ENCODE measurements at places on chromosomes 7 and 10.
A peak's percentile ranks its signal among the peaks of the same experiment; 100 is the strongest.

GRCh38 chr7:50292763-50293162 lies 11.8 kb upstream of the IKZF1 start:
- no peak for DNase-seq

GRCh38 chr10:80410578-80411145 lies 2.3 kb downstream of the PRXL2A start:
- DNase-seq, result no peak

- no peak for DNase-seq
These were observed 148.9 kb upstream of the CDK1 start for GRCh38 chr10:60629332-60629731.

GRCh38 chr10:63884426-63884825 lies 363.2 kb downstream of the REEP3 start:
- no peak for DNase-seq

DNA sequence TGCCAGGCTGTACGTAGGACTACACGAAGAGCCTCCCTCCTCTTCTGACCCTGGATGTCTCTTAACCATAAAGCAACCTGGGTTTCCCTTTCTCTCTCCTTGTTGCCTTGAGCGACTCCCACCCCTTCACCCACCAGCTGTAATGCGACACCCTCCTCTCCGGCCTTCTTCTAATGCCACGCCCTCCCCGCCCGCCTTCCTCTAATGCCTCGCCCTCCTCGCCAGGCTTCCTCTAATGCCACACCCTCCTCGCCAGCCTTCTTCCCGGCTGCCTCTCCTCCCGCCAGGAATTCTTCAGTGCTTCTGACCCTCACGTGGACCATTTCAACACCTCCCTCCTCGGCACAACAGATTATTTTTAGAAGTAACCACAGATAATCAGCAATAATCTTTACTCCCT lies 348.5 kb upstream of the SHH start:
- no peak for DNase-seq

GRCh38 chr10:101617102-101617823 lies 29.1 kb downstream of the DPCD start:
- DNase-seq, result no peak

DNA sequence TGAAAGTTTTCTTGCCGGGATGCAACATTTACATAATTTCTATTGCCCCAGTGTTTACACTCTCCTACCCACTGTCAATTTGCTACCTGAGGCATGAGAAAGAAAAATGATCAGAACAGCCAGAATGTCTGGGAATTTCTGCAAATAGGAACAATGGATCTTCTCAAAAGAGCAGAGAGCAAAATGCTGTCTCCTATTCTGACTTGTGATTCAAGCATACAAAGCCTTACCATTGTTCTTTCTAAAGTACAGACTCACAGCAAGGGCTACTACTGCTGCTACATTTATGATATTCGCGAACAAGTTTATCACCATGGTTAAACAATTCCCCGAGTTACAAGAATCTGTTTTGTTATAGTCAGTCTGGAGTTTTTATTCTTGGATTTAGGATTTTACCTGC lies 329.9 kb upstream of the CELF2 start:
- DNase-seq, result peak; percentile 10

DNA sequence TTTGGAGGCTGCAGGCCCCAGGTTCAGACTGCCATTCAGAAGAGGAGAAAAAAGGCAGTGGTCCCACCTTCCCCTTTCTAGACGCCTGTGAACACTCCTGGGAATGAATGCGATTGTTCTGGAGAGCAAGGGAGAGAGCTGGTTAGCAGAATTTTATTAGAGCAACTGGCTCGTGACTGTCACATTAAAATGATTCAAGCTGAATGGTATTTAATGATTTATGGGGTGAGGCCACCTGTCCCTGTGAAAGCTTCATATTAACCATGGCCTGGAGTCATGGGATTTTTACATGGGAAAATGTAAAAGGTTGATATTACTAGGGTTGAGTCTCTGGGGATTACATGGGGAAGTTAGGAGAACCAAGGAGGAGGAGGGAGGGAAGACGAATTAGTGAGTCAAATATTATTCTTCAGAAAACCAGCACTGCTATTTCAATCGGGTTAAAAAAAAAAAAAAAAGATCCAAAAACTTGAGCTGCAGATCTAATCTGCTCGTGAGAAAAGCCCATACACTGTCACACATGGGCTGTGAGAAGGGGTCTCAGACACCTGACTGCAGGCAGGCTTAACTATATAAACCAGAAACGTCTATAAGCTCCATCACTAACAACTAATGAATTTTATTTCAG lies 8.3 kb downstream of the CXCL12 start:
- DNase-seq, result no peak

DNA sequence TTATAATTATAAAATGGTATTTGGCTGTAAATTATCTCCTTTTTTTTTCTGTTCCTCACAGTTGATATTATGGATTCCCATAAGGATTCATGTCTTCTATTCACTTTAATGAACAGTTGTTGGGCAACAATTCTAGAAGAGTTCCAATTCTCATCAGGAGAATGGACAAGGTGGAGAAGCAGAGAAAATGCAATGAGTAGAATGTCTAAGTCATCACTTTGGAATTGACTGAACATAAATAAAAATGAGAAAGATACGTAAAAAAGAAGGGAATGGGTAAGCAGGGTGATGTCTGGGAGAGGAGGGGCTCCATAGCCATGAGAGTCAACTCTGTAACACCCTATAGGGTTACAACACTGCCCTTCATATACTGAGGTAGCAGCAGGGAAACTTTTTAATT lies 1.8 kb upstream of the CAV2 start:
- no peak for DNase-seq

Measured in midbrain (tissue), 1 donor.